PC-9 (cell line): ENCODE measurements at places on chromosomes 1 and 21. TPM values are rescaled to one million over a fixed set of nuclear protein-coding genes. Genes with fewer than 3 reads are reported as not detected.

GRCh38 chr1:7588457-7588827 lies 182.7 kb upstream of the VAMP3 start:
- DNase-seq, result no peak
- H3K4me3 ChIP-seq, result no peak overlapping the region
- peaks cover 95% of the 10 kb centered on the region for H3K27me3 ChIP-seq
- H3K27ac ChIP-seq, result no peak overlapping the region
- H3K36me3 ChIP-seq, result no peaks in the 10 kb centered on the region

GRCh38 chr1:61282387-61282786 lies 200.0 kb downstream of the NFIA start:
- no peak overlapping the region for H3K27ac ChIP-seq
- no peak overlapping the region for H3K4me3 ChIP-seq
- no peaks in the 10 kb centered on the region for H3K36me3 ChIP-seq
- H3K27me3 ChIP-seq, result no peaks in the 10 kb centered on the region
- peaks cover 38% of the 10 kb centered on the region for H3K4me1 ChIP-seq
- no peak for DNase-seq

GRCh38 chr1:31872658-31873636 lies 57.1 kb upstream of the SPOCD1 start:
- no peaks in the 10 kb centered on the region for H3K27me3 ChIP-seq
- no peak overlapping the region for H3K27ac ChIP-seq
- H3K4me1 ChIP-seq, result no peaks in the 10 kb centered on the region
- no peak overlapping the region for H3K4me3 ChIP-seq

GRCh38 chr1:169487561-169487960 lies 1.8 kb upstream of the SLC19A2 start:
- H3K27me3 ChIP-seq, result no peaks in the 10 kb centered on the region
- peaks cover 36% of the 10 kb centered on the region for H3K4me1 ChIP-seq
- no peaks in the 10 kb centered on the region; the same call in 1 of the 2 replicates for H3K36me3 ChIP-seq
- no peak for DNase-seq
- 0 out of 2 replicates have a peak overlapping the region, but pooled peaks have one; percentile 89 for H3K27ac ChIP-seq
- H3K4me3 ChIP-seq, result peak overlapping the region; percentile 85; the same call in 1 of the 2 replicates

DNA sequence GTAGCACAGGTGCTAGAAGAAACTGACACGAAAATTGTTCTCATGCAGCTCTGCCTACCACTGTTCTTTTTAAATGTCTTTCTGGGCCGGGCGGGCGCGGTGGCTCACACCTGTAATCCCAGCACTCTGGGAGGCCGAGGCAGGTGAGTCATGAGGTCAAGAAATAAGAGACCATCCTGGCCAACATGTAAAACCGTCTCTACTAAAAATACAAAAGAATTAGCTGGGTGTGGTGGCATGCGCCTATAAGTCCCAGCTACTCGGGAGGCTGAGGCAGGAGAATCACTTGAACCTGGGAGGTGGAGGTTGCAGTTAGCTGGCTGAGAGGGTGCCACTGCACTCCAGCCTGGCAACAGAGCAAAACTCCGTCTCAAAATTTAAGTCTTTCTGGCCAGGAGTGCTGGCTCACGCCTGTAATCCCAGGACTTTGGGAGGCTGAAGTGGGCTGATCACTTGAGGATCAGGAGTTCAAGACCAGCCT lies 947 bp upstream of the RIT1 start:
- peak overlapping the region; percentile 73; the same call in 1 of the 2 replicates for H3K4me3 ChIP-seq
- H3K36me3 ChIP-seq, result peaks cover 59% of the 10 kb centered on the region
- H3K27me3 ChIP-seq, result no peaks in the 10 kb centered on the region
- H3K4me1 ChIP-seq, result peaks cover 45% of the 10 kb centered on the region
- peak; percentile 66 for DNase-seq

DNA sequence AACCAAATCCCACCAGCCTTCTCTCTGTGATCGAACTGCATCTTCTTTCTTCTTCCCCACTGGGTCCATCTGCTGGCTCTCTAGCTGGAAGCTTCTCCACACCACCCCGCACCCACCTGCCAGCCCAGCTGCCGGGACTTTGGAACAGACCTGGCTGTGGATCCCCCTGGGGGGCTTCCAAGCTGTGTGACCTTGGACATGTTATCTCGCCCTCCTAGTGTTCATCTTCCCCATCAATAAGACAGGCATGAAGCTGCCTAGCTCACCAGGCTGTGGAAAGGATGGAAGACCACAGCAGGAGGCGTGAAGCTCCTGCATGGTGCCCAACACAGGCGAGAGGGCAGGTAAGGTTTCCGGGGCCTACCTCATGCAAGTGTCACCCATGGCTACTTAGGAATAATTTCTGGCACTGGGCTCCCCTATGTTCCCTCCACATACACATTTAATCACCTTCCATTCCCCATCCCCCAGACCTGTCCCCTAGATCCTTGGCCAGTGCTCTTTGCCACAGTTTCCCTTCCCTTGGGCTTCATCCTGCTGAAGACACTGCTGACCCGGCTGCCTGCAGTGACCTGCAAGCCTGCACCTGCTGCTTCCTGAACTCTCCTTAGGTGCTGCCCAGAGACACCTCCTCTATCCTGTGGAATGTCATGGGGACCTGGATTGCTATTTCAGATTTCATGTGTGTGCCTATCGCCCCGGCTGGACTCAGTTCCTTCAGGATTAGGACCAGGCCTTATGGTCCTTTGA lies 13.2 kb upstream of the C2CD2 start:
- no peaks in the 10 kb centered on the region for H3K27me3 ChIP-seq
- DNase-seq, result no peak
- H3K36me3 ChIP-seq, result no peaks in the 10 kb centered on the region
- H3K4me1 ChIP-seq, result peaks cover 7% of the 10 kb centered on the region; the same call in 1 of the 2 replicates
- H3K4me3 ChIP-seq, result no peak overlapping the region

DNA sequence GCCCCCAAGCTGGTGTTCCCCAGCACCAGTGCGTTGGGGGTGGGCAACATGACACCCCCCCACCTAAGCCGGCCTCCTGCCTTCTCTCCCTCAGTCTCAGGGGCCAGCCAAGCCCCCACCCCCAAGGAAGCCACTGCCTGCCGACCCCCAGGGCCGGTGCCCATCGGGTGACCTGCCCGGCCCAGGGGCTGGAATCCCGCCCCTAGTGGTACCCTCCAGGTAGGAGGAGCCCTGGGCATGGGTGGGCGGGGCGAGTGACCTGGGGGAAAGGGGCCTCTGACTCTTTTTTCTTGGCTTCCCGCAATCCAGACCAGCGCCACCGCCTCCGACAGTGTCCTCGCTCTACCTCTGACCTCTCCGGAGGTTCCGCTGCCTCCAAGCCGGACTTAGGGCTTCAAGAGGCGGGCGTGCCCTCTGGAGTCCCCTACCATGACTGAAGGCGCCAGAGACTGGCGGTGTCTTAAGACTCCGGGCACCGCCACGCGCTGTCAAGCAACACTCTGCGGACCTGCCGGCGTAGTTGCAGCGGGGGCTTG lies 1.3 kb upstream of the EFNA4 start:
- no peak overlapping the region for H3K4me3 ChIP-seq
- H3K27me3 ChIP-seq, result no peaks in the 10 kb centered on the region
- no peak overlapping the region for H3K27ac ChIP-seq
- peaks cover 14% of the 10 kb centered on the region; the same call in 1 of the 2 replicates for H3K36me3 ChIP-seq
- peaks cover 10% of the 10 kb centered on the region for H3K4me1 ChIP-seq

GRCh38 chr1:24477309-24477708 lies 25.3 kb upstream of the RCAN3 start:
- no peaks in the 10 kb centered on the region for H3K4me1 ChIP-seq
- DNase-seq, result no peak
- H3K4me3 ChIP-seq, result no peak overlapping the region

GRCh38 chr1:19033515-19033839 lies 77.0 kb upstream of the IFFO2 start:
- H3K27ac ChIP-seq, result no peak overlapping the region
- no peaks in the 10 kb centered on the region for H3K36me3 ChIP-seq
- peaks cover 33% of the 10 kb centered on the region for H3K4me1 ChIP-seq
- no peaks in the 10 kb centered on the region for H3K27me3 ChIP-seq

- H3K4me3 ChIP-seq, result no peak overlapping the region
- H3K36me3 ChIP-seq, result no peaks in the 10 kb centered on the region
- DNase-seq, result no peak
- H3K27me3 ChIP-seq, result no peaks in the 10 kb centered on the region
These were observed 322.1 kb upstream of the LYPLAL1 start for GRCh38 chr1:218851586-218851985.

GRCh38 chr1:15098176-15099125 lies 55.1 kb upstream of the TMEM51 start:
- no peak overlapping the region for H3K4me3 ChIP-seq
- H3K4me1 ChIP-seq, result no peaks in the 10 kb centered on the region

- H3K4me1 ChIP-seq, result no peaks in the 10 kb centered on the region
- H3K27ac ChIP-seq, result no peak overlapping the region
These were observed 50.9 kb upstream of the AK4 start for GRCh38 chr1:65097076-65097475.

DNA sequence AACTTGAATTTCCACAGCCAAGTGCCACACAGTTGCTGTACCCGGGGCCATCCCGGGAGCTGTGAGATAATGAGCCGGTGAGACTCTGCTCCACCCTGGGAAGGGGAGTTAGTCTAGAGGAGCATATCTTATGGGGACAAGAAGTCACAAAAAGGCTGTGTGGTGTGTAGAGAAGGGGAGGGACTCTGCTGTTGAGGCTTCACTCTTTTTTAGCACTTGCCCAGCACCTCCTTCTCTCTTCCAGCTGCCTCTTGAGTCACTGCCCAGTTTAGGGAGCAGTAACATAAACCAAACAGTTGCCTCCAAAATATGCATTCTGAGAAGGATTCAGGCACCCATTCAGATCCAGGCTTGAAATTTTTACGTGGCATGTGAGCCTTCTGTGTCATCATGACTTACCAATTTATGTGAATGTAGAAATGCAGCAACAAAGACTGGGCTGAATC lies 744 bp upstream of the WDR26 start:
- H3K4me1 ChIP-seq, result peaks cover 48% of the 10 kb centered on the region
- DNase-seq, result peak; percentile 64
- peak overlapping the region; percentile 71 for H3K4me3 ChIP-seq
- H3K36me3 ChIP-seq, result peaks cover 24% of the 10 kb centered on the region
- H3K27ac ChIP-seq, result peak overlapping the region; percentile 71
- H3K27me3 ChIP-seq, result no peaks in the 10 kb centered on the region

DNA sequence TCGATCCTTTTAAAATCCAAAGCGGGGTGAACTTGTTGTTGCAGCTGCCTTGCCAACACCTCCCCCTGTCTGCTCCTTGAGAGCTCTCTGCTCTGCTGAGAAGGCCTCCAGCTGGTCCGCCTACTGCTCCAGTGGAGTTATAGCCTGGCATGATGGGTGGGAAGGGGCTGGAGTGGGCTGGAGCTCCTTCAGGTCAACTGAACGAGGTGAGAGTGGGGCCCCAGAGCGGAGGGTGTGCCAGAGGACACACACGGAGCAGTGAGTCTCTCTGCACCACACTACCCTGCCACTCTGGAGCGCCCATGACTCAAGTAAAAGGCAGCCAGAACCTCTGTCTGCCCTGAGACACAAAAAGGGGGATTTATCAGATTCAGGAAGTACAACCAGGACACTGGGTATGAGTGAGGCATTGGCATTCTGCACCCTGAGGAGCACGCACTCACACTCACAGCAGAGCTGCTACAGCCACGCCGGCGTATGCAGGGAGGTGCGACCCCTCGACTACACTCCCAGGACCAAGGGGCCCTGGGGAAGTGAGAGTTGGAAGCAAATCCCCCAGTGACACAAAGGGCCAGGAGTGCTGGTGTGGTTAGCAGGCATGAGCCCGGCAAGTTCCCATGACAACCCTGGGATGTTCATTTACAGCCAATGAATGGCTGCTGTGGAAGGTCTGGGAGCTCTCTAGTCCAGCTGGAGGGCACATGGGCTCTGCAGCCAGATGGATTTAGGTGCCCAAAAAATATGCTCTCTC lies 28.0 kb upstream of the EVA1B start:
- peaks cover 67% of the 10 kb centered on the region for H3K4me1 ChIP-seq
- peak; percentile 96 for DNase-seq
- peaks cover 16% of the 10 kb centered on the region for H3K36me3 ChIP-seq
- H3K27ac ChIP-seq, result peak overlapping the region; percentile 97
- H3K27me3 ChIP-seq, result no peaks in the 10 kb centered on the region

DNA sequence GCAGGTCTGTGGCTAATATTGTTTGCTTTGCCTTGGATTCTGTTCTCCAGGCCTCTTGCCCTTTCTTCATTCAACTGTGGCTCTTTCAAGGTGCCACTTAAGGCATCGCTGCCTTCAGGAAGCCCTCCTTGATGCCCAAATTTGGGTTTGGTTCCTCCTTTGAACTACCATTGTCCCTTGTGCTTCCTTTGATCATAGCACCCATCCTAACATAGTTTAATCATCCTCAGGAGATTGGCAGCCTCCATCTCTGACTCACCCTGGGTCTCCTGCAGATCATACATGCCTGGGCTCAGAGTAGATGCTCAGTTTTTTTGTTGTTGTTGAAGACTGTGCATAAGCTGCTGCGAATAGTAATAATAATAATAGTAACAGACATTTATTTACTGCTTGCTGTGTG lies 54.4 kb upstream of the ACOT11 start:
- H3K27me3 ChIP-seq, result peaks cover 42% of the 10 kb centered on the region
- no peak overlapping the region for H3K27ac ChIP-seq
- H3K36me3 ChIP-seq, result no peaks in the 10 kb centered on the region
- no peak for DNase-seq
- no peak overlapping the region for H3K4me3 ChIP-seq

GRCh38 chr1:18583326-18583941 lies 47.2 kb upstream of the PAX7 start:
- no peaks in the 10 kb centered on the region for H3K4me1 ChIP-seq
- peaks cover 22% of the 10 kb centered on the region for H3K27me3 ChIP-seq
- H3K36me3 ChIP-seq, result no peaks in the 10 kb centered on the region
- no peak overlapping the region for H3K27ac ChIP-seq
- no peak for DNase-seq

DNA sequence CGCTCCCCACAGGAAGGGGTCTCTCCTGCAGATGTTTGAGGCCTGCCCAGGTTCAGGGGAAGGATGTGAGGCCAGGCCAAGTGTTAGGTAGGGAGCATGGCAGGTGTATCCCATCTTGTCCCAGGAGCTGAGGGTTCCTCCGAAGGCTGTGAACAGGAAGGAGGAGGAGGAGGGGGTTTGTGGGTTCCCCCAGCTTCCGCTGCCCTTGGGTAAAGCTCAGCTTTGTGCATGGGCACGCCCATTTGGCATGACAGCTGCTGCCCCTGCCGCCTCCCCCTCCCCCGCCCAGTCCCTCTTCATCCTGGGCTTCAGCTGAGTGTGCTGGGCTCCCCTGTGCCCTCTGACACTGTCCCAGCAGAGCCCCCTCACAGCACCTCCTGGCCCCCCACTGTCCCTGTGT lies 25.5 kb downstream of the TNFRSF8 start:
- peaks cover 5% of the 10 kb centered on the region; the same call in 1 of the 2 replicates for H3K27me3 ChIP-seq
- no peaks in the 10 kb centered on the region for H3K4me1 ChIP-seq
- H3K4me3 ChIP-seq, result no peak overlapping the region
- no peaks in the 10 kb centered on the region for H3K36me3 ChIP-seq
- no peak for DNase-seq

DNA sequence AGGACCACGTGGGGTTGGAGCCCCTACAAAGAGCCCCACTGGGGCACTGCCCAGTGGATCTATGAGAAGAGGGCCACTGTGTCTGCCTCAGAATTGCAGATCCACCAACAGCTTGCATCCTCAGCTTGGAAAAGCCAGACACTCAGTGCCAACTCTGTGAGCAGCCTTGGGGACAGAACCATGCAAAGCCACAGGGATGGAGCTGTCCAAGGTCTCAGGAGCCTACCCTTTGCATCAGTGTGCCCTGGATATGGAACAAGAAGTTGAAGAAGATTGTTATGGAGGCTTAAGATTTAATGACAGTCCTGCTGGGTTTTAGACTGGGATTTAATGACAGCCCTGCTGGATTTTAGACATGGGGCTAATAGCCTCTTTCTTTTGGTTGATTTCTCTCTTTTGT lies 1670.9 kb downstream of the PLA2G4A start:
- no peak overlapping the region for H3K4me3 ChIP-seq
- DNase-seq, result no peak
- no peaks in the 10 kb centered on the region for H3K27me3 ChIP-seq
- H3K4me1 ChIP-seq, result no peaks in the 10 kb centered on the region

LCE1D gene
- total RNA-seq, result not detected in 2 replicates

PM20D1 gene
- not detected in 2 replicates for total RNA-seq

FMO2 gene
- not detected in 2 replicates for total RNA-seq

FAM151A gene
- not detected in 2 replicates for total RNA-seq

CFAP126 gene
- 1.5 TPM in 1 of 2 replicates, not detected in the other for total RNA-seq

FNDC7 gene
- 0.20 TPM in 1 of 2 replicates, not detected in the other for total RNA-seq

ITLN2 gene
- not detected in 2 replicates for total RNA-seq

CNR2 gene
- total RNA-seq, result not detected in 2 replicates
